ENCODE measurements at places on chromosomes 16 and 17.

DNA sequence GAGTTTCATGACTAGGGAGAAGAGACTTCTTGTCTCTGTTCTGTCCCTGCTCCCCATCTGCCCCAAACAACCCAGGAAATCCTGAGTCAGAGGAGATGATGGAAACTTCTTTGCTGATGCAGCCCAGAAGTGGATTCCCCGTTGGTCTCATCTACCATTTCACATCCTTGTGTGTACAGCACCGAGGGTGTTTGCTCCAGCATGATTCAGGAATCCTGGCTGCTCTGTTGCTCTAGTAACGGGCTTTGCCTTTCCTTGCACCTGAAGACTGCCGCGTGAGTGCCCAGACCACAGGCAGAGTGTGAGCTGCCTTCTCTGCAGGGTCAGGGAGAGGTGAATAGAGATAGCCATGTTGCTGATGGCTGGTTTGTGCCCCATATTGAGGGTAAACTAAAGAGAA, 408.4 kb downstream of the CPPED1 start:
- no peak for DNase-seq

- no peak for DNase-seq
Observed at GRCh38 chr17:43917016-43917347, 9.6 kb upstream of the MPP2 start.

DNA sequence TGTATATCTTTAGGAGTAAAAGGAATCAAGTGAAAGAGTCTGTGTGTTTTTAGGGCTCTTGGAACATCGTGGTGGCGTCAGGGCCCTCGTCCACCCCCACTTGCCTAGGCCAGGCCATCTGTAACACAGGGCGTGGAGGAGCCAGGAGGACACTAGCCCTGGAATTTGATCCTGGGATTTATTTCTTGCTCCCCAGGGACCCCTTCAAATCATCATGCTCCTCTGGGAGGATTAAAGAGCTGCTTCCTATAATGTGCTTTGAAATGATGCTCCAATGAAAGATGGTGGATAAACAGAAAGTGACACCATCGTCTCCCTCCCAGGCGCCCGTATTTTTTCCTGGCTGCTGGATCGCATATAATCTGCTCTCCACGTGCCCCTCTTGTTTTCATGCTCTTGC, 113.3 kb downstream of the AATF start:
- DNase-seq = no peak

- DNase-seq = no peak
Observed at GRCh38 chr16:80437707-80438106, 103.1 kb upstream of the DYNLRB2 start.

DNA sequence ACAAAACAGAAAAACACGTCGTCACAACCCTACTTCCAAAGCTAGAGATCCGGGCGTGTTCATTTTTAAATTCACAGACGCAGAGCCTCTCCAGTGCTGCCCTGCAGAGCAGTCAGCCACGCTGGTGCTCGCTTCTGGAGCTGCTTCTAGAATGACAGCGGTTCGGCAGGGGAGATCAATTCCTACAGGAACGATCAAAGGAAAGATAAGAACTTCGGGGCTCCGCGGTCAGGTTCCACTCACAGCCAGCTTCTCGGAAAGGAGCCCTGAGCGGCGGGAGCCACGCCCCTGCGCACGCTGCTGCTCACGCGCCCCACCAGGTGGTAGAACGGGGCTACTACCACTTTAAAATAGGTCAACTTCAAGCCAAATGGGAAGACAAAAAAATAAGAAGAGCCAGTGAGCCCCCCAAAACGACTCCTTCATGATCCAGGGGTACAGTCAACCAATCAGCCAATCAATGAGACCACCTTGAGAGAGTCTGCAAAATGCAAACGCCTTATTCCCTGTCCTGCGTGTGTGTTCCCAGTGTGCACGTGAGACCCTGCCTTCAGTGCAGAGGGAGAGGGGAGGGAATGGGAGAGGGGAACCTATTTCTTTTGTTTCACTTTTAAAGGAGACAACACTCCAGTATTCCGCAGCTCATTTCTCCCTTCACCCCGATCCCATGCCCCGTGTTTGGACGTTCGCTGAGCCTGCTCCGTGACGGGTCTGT, 209.7 kb downstream of the RBFOX3 start:
- no peak for DNase-seq

GRCh38 chr17:10019941-10020451, 114.9 kb upstream of the RCVRN start:
- no peak for DNase-seq

GRCh38 chr17:38730526-38731379, 612 bp downstream of the CISD3 start:
- no peak for DNase-seq

- DNase-seq = no peak
Observed at GRCh38 chr16:67226295-67226803, 581 bp upstream of the TMEM208 start.

DNA sequence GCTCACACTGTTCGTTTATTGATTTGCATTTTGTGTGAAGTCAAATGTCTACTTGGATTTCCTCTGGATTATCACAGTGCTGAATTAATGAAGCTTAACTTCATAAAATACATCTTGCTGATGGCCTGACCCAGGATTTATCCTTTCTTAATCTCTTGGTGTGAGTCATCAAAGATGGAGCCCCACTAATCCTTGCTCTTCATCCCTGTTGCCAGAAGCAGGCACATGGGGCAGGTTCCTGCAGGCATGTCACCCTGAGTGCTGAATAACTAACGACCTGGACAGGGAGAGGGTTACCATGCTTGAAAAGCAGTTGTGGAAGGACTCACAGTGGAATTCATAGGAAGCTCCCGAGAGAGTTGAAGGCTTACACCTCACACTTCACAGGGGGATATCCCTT, 56.0 kb upstream of the FA2H start:
- DNase-seq = no peak

GRCh38 chr17:74904687-74905409, 11.4 kb upstream of the FADS6 start:
- no peak for DNase-seq

- DNase-seq = no peak
Observed at GRCh38 chr17:914561-914960, 65.0 kb downstream of the NXN start.

- DNase-seq = no peak
Observed at GRCh38 chr17:9905902-9906301, 831 bp upstream of the RCVRN start.

- DNase-seq = no peak
Observed at GRCh38 chr16:5252791-5253190, 155.2 kb upstream of the EEF2KMT start.

- DNase-seq = no peak
Observed at GRCh38 chr17:43808076-43808475, 24.9 kb downstream of the MPP3 start.

- DNase-seq = no peak
Observed at GRCh38 chr16:67283039-67283825, 3.9 kb downstream of the PLEKHG4 start.

DNA sequence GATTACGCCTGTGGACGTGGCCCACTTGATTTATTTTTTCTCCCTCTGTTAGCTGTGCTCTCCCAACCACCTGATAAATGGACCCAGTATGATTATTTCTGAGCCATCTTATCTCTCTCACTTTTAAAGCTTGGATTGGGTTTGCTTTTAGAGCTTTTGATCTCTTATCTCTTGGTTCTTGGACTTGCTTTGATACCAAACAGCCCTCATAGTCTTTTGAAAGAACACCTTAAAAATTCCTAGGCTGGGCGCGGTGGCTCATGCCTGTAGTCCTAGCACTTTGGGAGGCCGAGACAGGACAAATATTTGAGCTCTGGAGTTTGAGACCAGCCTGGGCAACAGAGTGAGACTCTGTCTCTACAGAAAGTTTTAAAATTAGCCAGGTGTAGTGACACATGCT, 25.8 kb downstream of the SMTNL2 start:
- DNase-seq = no peak

- DNase-seq = no peak
Observed at GRCh38 chr16:49487746-49488145, 114.1 kb downstream of the C16orf78 start.

DNA sequence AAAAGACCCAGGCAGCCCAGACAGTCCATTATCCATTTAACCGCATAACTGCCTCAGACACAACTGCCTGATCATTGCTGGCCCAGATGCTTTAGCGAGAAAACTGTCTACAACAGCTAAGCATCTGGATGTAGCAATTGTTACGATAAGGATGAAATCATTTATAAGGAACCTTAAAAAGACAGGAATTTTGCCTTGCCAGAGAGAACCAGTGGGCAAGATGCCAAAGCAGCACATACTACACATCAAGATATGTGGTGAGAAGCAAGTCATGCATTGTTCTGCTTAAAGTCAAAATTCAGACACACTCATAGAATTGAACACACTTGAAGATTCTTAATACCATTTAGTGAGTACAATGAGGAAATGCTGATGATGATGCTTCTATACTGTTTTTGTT, 1525.3 kb downstream of the CDH8 start:
- no peak for DNase-seq

DNA sequence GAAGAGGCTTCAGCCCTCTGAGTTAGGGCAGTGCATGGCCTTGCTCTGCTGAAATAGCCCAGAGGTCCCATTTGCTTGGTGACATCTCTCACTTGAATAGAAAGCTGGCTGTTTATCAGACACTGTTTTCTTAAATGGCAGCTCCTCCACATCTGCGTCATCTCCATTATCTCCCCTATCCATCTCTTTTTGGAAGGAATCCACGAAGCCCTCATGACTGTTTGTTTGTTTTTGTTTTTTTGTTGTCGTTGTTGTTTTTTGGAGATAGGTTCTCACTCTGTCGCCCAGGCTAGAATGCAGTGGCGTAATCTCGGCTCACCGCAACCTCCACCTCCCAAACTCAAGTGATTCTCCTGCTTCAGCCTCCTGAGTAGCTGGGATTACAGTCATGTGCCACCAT, 16.6 kb downstream of the NAA60 start:
- DNase-seq = no peak

DNA sequence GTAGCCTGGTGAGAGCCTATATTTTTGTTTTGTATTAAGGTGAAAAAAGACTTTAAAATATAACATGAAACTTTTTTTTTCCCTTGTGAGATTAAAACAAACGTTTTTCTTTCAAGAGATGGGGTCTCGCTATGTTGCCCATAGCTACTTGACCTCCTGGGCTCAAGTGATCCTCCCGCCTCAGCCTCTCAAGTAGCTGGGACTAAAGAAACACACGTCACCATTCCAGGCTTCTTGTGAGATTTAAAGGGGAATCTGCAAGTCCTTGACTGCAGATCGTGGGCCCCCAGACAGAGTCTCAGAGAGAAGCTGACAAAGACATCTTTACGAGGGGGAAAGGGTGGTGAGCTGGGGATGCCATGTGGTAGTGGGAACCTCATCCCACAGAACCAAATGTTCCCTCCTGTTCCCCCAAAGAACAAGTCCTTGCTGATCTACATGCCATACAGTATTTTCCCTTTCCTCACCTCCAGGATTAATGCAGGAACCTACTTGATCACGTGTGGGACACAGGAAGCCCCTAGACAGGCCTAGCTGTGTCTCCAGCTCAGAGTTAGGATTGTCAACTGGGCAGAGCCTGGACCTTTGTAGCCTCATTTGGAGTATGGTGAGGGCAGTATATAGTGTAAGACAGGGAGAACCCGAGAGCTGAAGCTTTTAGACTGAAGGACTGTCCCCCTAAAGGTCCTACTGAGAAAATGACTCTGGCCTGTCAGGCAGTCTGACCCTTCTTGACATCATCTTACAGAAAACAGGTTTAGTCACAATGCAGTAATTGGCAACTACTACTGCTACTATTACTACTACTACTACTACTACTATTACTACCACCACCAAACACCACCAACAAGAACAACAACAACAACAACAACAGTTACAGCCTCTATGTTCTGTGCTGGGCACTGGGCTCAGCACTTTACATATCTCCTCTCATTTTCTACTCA, 4.1 kb downstream of the MAP3K14 start:
- no peak for DNase-seq

DNA sequence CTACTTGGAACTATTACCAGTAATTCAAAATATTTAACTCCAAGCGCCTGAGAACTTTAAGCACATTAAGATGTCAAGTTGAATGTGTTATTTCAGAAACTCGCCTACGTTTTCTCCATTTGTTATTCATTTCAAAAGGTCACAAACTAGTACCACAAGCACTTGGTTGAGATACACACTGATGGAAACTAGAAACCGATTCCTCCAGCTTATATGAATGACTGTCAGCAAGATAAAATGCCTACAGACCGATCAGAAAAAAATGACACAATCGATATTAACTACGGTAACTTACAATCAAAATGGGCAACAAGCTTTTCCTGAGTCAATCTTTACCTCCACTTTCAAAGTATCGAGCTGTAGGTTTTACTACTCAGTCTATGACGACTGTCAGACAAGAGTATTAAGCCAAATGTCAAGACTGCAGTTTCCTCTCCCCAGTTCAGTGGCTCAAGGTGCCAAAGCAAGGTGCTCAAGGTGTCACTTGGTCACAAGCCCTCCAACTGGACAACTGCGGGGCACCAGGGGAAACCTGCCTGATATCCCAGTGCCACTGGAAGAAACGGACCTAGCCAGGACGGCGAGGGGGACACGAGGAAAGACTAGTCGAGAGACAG, 678 bp downstream of the SRP68 start:
- no peak for DNase-seq

DNA sequence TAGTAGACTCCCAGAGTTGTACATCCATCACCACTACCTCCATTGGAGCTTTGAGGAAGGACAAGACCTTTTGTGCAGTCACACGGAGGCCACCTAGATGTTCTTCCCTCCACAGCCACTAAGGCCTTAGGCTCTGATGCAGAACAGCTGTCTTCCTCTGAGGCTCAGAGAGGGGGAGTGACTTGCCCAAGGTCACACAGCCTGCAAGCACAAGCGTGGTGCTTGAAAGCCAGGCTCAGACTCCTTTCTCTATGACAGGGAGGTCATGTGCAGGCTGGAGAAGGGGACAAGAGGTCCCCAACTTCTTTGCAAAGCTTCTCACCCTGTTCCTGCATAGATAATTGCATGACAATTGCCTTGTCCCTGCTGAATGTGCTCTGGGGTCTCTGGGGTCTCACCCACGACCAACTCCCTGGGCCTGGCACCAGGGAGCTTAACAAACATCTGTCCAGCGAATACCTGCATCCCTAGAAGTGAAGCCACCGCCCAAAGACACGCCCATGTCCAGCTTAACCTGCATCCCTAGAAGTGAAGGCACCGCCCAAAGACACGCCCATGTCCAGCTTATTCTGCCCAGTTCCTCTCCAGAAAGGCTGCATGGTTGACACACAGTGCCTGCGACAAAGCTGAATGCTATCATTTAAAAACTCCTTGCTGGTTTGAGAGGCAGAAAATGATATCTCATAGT, 12.7 kb downstream of the SCGB1C2 start:
- DNase-seq = no peak

- DNase-seq = no peak
Observed at GRCh38 chr16:13906168-13907089, 13.5 kb upstream of the ERCC4 start.

DNA sequence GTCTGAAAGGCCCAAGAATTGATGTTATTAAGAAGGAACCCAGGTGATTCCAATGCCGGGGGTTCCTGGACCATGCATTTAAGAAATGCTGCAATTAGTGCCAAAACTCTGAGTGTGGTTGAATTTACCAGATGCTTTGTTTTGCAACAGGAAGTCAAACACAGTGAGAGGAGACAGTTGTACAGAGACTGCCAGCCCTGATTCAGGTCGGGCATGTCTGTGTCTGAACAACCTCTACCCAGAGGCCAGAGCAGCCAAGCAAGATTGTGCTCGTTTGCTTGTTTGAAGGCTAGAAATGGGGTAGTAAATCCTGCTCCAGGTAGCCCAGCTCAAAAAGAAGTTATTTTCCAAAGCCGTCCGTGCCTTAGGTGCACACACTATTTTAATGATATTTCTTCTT, 412.4 kb upstream of the ERCC4 start:
- no peak for DNase-seq

Measured in skeletal muscle cell (primary cell).